T-helper 2 cell treated with Interferon-gamma antibody and Interleukin-4, amounts not matched to agents 5 μg/mL and 100 μg/mL, for 36 hours (primary cell): ENCODE measurements at places on chromosomes 6 and 20.

DNA sequence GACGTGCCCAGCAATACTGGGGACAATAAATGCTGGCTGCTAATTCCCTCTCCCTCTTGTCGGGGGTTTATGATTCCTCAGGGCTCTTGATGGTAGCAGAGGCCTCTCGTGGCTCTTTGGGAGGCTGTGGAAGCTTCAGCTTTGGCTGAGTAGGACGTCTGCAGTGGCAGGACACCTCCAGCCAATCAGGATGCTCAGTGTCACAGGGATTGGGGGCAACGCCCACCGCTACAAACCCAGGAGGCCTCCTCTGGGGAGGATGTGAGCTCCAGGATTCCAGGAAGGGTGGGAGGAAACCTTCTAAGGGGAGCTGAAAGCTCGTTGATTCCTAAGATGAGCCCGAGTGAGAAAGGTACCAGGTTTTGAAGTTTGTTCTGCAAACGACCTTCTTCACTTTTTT is 19.4 kb downstream of the RSPO4 start:
- DNase-seq: no peak

- DNase-seq: no peak
These were observed 247.0 kb downstream of the ERMARD start for GRCh38 chr6:169998457-169998856.

DNA sequence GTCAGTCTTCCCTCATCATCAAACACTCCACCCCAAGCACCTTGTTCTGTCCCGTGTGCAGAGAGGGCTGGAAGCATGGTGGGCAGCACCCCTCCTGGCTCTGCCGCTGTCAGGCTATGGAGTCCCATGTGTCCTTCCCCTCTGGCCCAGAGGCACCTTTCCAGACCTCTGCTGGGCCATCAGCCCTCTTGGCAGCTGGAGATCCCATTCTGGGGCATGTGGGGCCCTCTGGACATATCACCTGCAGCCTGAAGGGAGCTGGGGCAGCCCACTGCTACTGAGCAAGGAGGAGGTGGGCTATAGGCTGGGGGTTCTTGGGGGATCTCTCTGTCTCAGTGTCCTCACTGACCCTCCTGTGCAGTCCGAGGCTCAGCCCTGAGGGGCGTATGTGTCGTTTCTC is 42.2 kb downstream of the SUN5 start:
- no peak for DNase-seq

- peak; percentile 33 for DNase-seq
These were observed 6.3 kb downstream of the MAPK14 start for GRCh38 chr6:36033935-36034334.

DNA sequence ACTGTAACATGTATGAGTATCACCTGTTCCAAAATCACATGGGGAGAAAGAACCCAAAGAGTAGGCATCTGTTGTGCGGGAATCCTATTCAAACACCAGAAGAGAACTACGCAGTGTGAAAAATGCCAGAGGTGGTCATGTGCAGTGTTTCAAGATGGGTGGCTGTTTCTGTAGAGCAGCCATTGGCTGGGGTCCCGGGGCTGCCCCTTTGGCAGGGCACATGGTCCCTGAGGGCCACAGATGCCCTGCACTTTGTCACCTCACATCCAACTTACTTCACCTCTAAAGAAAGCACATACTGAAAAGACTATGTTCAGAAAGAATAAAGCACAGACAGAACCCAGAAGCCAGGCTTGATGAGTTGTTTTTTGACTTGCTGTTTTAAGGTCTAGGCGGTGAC is 12.3 kb downstream of the MTCH1 start:
- no peak for DNase-seq

DNA sequence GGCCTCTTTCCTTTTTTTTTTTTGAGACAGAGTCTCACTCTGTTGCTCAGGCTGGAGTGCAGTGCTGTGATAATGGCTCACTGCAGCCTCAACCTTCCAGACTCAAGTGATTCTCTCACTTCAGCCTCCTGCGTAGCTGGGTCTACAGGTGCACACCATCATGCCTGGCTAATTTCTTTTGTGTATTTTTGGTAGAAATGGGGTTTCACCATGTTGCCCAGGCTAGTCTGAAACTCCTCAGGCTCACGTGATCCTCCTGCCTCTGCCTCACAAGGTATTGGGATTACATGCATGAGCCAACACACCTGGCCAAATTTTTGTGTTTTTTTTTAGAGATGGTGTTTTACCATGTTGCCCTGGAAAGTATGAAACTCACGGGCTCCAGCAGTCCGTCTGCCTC is 29.3 kb downstream of the SRC start:
- DNase-seq: no peak
